Skeletal muscle tissue (tissue), 5 donors: ENCODE measurements at places on chromosomes 4 and X. TPM values are rescaled to one million over a fixed set of nuclear protein-coding genes. Genes with fewer than 3 reads are reported as not detected.

Gene PNMA6A
- total RNA-seq, result 3.7 TPM

Gene AFP
- total RNA-seq, result 1.0 TPM

Gene SCML1
- total RNA-seq, result 4.2 TPM

Gene SPANXN4
- not detected for total RNA-seq

Gene TIGD4
- 2.1 TPM for total RNA-seq

Gene PARM1
- total RNA-seq, result 28.7 TPM

Gene TCEAL9
- total RNA-seq, result 74.1 TPM

Gene STATH
- total RNA-seq, result not detected

Gene CSN1S1
- total RNA-seq, result not detected

Gene TCEAL7
- total RNA-seq, result 112 TPM

Gene ACE2
- not detected for total RNA-seq

Gene AR
- 7.8 TPM for total RNA-seq

Gene SPON2
- 29.2 TPM for total RNA-seq

Gene TGIF2LX
- not detected for total RNA-seq

Gene SOD3
- 13.6 TPM for total RNA-seq

Gene PAK3
- total RNA-seq, result 4.7 TPM

Gene MMAA
- 3.7 TPM for total RNA-seq

Gene XAGE2
- not detected for total RNA-seq

Gene TMEM271
- total RNA-seq, result not detected

Gene PCSK1N
- not detected for total RNA-seq

Gene FAT1
- 173 TPM for total RNA-seq

Gene SSX1
- not detected for total RNA-seq

Gene SMPX
- 223 TPM for total RNA-seq
